ENCODE measurements at places on chromosomes 7 and 10. TPM values are rescaled to one million over a fixed set of nuclear protein-coding genes. Genes with fewer than 3 reads are reported as not detected.

Gene THSD7A
- total RNA-seq, result 2.0 TPM

Gene ZNF239
- 3.7 TPM for total RNA-seq

Gene GPR15LG
- total RNA-seq, result not detected

Gene SND1
- total RNA-seq, result 229 TPM

DNA sequence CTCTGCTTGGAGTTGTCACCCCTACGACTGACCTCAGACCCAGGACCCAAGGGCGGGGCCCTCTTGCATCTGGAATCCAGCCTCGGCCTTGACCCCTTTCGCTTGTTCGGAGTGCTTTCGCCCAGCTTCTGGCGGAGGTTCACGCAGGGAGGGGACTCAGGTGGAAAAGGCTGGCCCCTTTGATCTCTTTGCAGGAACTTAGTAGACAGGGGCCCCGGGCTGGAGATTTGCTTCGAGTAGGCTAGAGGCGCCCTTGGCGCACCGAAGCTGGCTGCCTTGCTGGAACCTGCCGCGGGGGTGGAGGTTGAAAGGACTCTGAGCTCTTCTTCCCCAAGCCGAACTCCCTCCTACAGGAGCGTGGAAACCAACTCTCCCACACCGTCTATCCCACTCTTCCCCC lies 255.1 kb downstream of the OTUD1 start:
- no peaks in the 10 kb centered on the region for H3K36me3 ChIP-seq
- H3K27ac ChIP-seq, result no peak overlapping the region
- peaks cover 41% of the 10 kb centered on the region for H3K27me3 ChIP-seq
- no peak for DNase-seq
- H3K4me3 ChIP-seq, result no peak overlapping the region
- H3K4me1 ChIP-seq, result peaks cover 3% of the 10 kb centered on the region

- DNase-seq, result peak; percentile 82
- H3K27ac ChIP-seq, result no peak overlapping the region
- H3K27me3 ChIP-seq, result no peaks in the 10 kb centered on the region
- no peaks in the 10 kb centered on the region for H3K36me3 ChIP-seq
Observed at GRCh38 chr10:130231251-130231741, 95.1 kb downstream of the GLRX3 start.

DNA sequence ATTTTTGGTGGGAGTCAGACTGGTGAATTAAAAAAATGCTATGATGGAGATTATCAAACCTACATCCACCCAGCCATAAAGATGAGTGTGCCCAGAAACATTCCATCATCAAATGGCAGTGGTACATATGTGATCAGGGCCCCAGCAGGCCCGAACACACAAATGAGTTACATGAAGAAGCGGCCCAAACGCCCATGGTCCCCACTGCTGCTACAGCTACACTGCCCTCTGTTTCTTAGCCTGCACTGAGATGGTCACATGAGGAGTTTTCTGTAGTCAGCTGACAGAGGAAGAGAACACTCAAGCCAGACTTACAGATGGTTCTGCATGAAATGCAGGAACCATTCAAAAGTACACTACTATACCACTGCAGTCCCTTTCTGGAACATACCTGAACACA lies 96.4 kb upstream of the ARID5B start:
- H3K27me3 ChIP-seq, result no peaks in the 10 kb centered on the region
- peaks cover 5% of the 10 kb centered on the region for H3K4me1 ChIP-seq
- no peak for DNase-seq
- no peaks in the 10 kb centered on the region for H3K36me3 ChIP-seq
- no peak overlapping the region for H3K4me3 ChIP-seq
- no peak overlapping the region for H3K27ac ChIP-seq

Data from osteocyte (in vitro differentiated cells).